Activated CD4-positive, alpha-beta T cell treated with anti-CD3 and anti-CD28 coated beads, Interleukin-2, amount 50 U/mL, for 4 hours (primary cell): ENCODE measurements at places on chromosomes 16 and 17.

GRCh38 chr16:87145181-87146176 lies 171.7 kb downstream of the C16orf95 start:
- DNase-seq, result no peak

DNA sequence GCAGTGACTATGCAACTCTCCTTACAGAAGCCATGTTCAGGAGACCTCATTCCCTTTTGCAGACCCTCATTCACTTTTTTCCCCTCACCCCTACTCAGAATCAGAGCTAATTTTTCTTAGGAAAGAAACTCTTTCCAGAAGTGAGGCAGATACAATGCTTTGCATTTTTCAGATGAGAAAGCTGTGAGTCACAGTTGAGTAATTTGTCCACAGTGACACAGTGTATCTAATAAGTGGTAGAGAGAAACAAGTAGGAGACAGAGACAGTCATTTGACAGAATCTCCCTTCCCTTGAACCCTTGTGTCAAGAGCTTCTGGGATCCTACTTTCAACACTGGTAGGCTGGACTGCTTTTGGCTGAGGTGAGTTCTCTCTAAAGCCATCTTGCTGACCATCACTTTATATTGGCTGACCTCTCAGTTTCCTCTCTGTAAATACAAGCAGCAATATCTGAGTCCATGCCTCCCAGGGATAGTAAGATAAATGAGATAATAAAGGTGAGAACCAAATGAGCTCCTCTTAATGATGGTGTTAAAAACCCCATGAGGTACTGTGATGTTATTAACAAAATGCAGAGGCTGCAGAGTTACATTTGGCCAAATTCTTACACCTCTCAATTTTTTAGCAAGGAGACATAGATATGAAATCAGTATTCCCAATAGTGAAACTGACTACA lies 130.8 kb downstream of the CA10 start:
- no peak for DNase-seq

DNA sequence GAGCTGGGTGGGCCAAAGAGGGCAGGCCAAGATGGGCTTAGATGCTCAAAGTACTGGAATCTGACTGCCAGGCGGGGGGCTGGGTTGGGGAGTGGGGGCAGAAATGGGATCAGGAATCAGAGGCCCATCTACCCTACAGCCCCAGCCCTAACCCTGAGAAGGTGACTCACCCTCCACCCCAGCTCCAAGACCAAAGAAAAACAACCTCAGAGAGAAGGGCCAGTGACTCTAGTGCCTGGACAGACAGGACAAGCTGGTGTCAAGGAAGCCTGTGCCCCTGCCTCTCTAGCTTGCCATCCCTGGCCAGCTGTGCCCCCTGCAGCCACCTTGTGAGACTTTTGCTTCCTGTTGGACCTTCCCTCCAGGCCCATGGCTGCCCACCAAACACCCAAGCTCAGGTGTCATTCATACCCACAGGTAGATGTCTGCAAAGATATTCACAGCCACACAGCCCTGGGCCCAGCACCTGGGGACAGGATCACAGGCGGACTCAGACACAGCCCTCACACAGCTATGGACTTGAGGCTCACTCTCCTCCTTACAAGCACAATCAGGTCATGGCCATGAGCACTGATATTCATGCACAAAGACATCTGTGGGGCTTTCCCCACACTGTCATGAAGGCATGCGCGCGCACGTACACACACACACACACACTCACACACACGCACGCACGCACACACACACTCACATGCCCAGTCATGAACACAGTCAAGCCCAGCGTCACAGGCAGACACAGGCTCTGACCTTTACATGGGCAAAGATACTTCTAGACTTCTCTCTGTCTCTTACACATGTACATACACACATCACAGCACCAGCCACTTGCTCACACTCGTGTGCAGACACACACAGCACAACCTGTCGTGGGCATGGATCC lies 2.8 kb downstream of the WNT3 start:
- no peak for DNase-seq

DNA sequence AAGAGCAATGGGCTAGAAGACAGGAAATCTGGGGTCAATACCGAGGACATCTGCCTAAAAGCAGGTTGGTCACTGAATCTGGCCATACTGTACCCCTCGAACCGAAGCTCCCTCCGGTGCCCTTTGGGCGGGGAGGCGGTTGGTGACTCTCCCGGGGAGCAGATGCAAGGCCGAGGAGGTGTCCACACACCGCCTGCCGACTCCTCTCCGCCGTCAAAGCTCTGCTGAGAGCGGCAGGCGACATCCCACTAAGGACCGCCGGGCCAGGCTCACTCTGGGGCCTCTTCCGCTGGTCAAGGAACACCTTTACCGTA lies 458 bp downstream of the ZNF200 start:
- DNase-seq, result no peak

DNA sequence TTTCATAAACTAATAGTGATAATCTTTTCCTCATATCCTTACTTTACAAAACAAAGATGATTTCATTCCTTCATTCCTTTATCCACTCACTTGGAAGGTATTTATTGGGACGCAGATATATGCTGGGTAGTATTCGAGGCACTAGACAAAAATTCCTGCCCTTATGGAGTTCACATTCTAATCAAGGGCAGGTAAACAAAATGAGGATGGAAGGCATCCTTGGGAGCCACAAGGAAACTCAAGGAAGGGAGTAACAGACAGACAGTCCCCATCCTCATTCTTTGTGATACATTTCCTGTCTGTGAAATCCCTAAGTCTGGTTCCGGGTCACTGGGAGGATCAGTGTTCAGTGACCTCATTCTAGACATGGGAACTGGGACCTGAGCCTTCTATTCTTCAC lies 45.2 kb downstream of the SLC6A2 start:
- no peak for DNase-seq
